NCI-H146 (cell line): ENCODE measurements at places on chromosomes 7 and 10.

GRCh38 chr7:22051886-22052673 is 106.4 kb upstream of the CDCA7L start:
- DNase-seq, result peak; percentile 75

GRCh38 chr10:17146892-17147291 is 17.3 kb upstream of the CUBN start:
- no peak for DNase-seq

- DNase-seq, result no peak
Observed at GRCh38 chr7:37732888-37733287, 49.3 kb downstream of the GPR141 start.

GRCh38 chr10:22464966-22465629 is 119.8 kb downstream of the SPAG6 start:
- DNase-seq, result no peak

DNA sequence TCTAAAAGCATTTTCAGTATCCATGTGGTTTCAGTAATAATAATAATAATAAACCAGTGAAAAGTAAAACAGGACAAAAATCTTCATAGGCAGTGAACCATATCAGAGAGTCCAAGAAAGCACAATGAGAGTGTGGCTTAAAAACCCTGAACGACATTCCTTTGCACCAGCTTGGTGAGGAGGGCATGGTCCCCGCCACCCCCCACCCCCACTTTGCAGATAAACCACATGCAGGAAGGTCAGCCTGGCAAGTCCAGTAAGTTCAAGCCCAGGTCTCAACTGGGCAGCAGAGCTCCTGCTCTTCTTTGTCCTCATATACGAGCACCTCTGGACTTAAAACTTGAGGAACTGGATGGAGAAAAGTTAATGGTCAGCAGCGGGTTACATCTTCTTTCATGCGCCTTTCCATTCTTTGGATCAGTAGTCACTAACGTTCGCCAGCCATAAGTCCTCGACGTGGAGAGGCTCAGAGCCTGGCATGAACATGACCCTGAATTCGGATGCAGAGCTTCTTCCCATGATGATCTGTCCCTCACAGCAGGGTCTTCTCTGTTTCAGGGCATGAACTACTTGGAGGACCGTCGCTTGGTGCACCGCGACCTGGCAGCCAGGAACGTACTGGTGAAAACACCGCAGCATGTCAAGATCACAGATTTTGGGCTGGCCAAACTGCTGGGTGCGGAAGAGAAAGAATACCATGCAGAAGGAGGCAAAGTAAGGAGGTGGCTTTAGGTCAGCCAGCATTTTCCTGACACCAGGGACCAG is 172.5 kb downstream of the EGFR start:
- DNase-seq, result no peak

DNA sequence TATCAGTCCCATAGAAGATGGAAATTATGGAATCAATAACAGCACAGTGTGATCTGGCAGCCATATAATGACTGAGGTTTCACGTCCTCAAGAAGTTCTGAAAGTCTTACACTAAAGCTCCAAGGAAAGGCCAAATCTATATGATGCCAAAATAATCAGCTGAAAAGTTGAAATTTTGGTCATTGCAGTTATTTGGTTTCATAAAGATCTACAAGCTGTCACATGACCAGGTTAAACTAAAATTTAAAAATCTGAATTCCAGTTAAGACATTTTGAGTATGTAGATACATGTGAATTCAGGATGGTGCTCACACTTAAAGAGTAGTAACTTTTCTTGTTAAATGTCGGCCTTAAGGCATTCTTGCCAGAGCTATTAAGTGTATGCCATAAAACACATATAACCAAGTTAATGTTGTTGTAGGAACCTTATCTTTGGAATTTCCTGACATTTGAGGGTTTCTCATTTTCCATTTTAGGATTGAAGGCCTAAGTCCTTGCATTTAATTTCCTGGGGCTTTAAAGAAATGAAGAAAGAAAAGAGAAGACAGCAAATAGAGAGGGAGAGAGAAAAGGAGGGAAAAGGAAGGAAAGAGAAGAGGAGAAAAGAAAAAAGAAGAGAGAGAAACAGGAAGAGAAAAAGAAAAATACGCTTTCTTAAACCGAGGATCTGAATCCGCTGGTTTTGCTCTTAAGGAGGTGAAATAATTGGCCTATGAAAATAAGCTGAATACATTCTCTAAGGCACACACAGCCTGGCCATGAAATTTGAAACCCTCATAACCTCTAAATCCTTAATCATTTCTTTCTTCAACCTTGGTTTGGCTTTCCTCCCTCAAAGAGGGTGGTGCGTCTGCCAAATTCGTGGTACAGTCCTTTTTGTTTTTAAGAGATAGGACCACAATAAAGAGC is 43.8 kb downstream of the DENND2A start:
- no peak for DNase-seq

GRCh38 chr7:115851291-115851690 is 179.3 kb downstream of the TFEC start:
- peak; percentile 2 for DNase-seq

GRCh38 chr7:140475747-140476333 is 3.5 kb downstream of the MKRN1 start:
- DNase-seq, result peak; percentile 68

DNA sequence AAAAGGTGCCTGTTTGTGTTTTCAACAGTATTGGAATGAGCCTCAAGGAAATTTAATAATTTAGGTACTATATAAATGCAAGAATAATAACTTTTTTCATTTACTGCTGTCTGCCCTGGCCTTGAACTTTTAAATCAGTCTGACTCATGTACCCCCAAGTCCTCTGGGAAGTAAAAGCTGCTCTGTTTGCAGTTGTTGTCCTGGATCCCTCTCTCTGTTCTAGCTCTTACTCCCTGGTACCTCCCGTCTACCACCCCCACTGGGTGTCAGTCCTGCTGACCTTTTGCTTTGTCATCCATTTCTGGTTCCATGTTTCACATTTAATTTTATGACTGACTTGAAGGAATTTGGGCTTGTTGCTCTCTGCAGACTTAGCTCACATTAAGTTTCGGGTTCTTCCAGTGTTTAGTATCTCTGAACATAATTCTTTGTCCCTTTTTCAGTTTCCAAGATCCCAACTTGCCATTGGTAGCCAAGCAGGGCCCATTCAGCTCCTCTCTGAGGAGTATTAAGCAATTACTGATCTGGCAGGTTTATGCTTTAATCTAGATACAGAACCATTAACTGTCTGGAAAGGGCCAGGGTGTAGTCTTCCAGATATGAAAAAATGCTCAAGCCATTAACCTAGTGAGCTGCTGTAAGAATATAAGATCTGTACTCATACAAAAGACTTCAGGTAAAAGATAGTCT is 208.7 kb upstream of the FAM3C start:
- DNase-seq, result no peak

GRCh38 chr7:28572321-28573058 is 160.2 kb downstream of the CREB5 start:
- peak; percentile 22 for DNase-seq

GRCh38 chr10:5484205-5484604 is 15.2 kb downstream of the CALML5 start:
- DNase-seq, result no peak

GRCh38 chr10:14282276-14282675 is 48.4 kb downstream of the FRMD4A start:
- DNase-seq, result no peak

- DNase-seq, result peak; percentile 15
Observed at GRCh38 chr7:130274983-130275591, 8.4 kb downstream of the CPA2 start.

DNA sequence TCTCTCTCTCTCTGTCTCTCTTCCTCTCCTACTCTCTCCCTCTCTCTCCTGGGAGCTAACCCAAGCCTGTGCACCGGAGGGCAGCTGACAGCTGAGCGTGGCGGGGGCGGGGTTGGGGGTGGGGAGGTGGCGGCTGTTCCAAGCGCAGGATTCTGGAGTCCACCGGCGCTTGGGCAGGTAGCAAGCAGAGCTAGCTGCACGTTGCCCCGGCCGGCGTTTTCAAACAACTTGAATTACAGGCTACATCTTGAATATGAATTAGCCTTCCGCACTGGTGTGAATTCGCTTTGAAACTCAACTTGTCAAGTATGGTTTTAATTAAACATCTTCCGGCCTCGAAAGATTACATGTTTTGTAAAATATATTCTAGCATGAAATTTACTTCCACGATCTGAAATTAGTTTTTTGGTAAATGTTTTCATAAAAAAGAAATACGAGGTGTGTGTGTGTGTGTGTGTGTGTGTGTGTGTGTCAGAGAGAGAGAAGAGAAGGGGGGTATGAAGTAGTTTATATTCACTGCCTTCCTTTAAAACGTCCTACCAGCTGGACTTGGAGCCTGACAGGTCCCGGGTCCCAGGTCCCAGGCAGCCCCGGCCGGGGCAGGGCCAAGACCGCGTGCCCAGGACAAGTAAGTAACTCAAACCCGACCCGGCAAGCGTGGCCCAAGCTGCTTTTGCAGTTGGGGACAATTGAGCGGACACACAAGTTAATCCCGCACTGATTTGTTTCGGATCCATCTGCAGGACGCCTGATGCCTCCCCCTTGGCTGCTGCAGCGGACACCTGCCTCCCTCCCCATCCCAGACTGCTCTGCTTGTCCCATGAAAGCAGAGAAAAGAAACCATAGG is 9.0 kb upstream of the DLX6 start:
- no peak for DNase-seq

- no peak for DNase-seq
Observed at GRCh38 chr7:4277936-4278335, 404.2 kb upstream of the FOXK1 start.

DNA sequence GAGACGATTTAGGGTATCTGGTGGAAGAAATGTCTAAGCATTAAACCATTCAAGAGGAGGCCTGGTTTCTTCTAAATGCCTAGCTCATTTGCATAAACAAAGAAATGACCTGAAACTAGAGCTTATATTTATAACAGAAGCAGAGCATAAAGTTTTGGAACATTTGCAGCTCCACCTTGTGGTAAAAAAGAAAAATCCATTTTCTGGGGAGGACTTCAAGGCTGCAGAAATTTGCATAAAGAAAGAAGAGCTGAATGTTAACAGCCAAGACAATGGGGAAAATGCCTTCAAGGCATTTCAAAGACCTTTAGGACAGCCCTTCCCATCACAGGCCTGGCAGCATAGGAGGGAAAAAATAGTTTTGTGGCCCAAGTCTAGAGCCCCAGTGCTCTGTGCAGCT is 362.0 kb downstream of the ZNF248 start:
- DNase-seq, result no peak

DNA sequence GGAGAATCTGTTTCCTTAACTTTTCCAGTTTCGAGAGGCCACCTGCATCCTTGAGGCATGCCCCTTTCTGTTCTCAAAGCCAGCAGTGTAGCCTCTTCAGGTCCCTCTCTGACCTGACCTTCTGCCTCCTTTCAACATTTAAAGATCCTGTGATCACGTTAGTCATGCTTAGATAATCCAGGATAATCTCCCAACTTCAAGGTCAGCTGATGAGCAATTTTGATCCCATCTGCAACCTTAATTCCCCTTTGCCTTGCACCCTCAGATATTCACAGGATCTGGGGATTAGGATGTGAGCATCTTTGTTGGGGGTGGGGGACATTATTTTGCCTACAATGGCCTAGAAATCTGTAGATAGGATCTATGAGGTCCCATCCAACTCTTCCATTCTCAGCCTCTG is 8.0 kb downstream of the HKDC1 start:
- no peak for DNase-seq
